Stimulated activated CD8-positive, alpha-beta memory T cell treated with anti-CD3 and anti-CD28 coated beads, Interleukin-7, amount 100 ng/mL, for 48 hours (primary cell): ENCODE measurements at places on chromosomes 1 and 21.

- DNase-seq = no peak
Measured at GRCh38 chr1:93078638-93078985, 471 bp upstream of the MTF2 start.

DNA sequence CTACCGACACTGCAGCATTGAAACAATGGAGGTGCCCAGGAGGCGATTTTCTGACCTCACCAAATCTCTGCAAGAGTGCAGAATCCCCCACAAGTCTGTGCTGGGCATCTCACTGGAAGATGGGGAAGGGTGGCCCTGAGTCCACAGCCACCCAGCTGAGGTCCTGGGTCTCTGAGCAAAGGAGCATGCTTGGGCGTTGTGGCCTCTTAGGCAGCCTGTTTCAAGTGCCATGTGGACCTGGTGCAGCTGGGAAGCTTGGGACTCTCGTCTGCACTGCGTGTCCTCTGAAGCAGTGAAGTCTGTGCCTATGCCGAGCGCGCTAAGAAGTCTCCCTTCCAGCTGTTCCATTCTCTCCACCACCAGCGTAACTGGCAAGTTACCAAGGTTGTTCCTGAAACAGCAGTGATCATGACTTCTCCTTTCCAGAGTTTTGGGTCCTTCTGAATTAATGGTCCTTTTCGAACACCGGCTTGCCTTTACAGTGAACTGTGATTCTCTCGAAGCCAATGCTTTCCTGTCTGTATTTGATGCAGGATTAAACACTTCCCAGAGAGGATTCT, 5.0 kb upstream of the PLA2G2C start:
- no peak for DNase-seq

GRCh38 chr1:104266612-104267011, 516.9 kb downstream of the AMY1C start:
- no peak for DNase-seq

GRCh38 chr1:3631320-3632260, 6.8 kb downstream of the TPRG1L start:
- no peak for DNase-seq

DNA sequence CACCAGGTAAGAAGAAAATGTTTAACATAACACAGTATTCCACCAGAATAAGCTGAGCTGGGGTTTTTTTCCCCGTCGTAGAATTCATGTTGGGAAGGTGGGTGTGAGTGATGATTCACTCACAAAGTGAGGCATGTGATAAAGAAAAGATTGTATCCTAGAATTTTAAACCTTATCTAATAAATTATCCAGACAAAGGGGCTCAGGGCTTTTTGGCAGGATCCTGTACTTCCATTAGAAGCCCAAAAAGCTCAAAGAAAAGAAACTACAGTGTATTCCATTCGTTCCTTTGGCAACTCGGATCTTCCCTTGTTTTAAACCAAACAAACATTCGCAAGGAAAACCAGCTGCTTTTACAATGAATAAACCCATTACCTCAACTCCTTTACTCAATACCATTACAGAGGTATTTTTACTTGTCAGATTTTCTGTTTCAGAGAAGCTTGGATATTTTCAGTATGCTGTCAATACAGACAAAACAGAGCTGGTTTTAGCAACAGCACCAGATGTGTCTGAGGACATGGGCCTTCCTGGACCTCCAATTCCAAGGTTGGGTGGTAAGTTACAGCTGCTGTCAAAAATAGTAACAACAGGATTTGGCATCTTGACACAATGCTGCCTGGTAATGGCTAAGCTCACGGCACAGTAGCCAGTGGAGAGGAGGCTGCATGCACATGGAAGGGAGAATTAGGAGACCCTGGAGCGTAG, 159.9 kb upstream of the RUNX1 start:
- DNase-seq = no peak

- DNase-seq = no peak
Measured at GRCh38 chr1:40392221-40392620, 18.7 kb downstream of the SMAP2 start.
